HT1080 (cell line): ENCODE measurements at places on chromosomes 2 and 18. TPM values are rescaled to one million over a fixed set of nuclear protein-coding genes. Genes with fewer than 3 reads are reported as not detected.

GRCh38 chr2:171655586-171655985 is 31.7 kb upstream of the DYNC1I2 start:
- DNase-seq: no peak

DNA sequence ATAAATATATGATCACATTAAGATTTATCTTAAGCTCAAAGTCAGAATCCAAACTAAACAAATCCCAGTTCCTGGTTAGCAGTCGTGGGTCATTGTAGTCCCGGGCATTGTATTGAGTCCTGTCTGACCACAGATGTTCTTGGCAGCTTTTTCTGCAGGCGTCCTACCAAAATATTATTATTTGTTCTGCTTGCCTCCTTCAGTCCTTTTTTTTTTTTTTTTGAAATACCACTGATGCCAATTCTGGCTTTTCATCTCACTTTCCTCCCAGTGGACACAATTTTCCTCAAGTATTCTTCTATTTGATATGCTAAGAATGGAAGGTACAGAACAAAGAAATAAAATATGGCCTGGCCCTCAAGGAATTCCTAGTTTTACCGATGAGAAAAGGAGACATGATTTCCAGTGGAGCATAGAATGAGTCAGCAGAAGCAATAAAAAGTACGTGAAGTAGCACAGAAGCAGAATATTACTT is 151.6 kb downstream of the CSRNP3 start:
- DNase-seq: peak; percentile 40

- DNase-seq: peak; percentile 36
Observed at GRCh38 chr18:70464343-70465114, 175.7 kb downstream of the SOCS6 start.

DNA sequence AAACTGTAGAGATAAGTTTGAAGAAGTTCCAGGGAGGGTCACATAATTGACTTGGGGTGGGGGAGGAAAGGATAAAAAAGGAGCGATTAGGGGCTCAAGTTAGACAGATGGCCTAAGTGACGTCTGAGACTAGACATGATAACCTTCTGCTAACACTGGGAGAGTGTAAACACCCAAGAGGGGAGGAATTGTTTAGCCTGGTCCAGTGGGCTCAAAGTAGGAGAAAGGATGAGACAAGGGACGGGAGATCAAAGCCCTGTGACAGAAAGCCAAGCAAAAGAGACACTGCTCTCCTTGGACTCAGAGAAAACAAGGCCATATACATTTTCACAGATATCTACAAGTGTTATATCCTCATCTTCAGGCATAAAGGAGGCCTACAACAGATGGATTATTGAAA is 45.5 kb upstream of the IHH start:
- no peak for DNase-seq

DNA sequence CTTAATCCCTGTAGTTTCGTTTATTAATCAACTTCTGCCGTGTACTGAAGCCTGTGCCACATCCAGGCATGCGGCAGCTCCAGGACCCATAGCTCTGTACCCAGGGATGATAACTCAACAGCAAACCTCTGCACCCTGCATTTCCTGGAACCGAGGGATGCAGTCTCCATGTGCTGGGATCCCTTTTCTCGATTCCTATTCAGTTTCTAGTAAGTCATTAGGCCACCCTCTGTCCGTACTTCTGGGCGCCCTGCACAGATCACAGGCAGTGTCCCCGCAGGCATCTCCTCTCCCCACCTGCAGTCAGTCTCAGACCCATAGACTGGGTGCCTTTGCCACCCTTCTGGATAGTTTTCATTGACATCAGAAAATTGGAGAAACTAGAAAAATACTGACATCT is 18.8 kb downstream of the TMEM18 start:
- DNase-seq: no peak

DNA sequence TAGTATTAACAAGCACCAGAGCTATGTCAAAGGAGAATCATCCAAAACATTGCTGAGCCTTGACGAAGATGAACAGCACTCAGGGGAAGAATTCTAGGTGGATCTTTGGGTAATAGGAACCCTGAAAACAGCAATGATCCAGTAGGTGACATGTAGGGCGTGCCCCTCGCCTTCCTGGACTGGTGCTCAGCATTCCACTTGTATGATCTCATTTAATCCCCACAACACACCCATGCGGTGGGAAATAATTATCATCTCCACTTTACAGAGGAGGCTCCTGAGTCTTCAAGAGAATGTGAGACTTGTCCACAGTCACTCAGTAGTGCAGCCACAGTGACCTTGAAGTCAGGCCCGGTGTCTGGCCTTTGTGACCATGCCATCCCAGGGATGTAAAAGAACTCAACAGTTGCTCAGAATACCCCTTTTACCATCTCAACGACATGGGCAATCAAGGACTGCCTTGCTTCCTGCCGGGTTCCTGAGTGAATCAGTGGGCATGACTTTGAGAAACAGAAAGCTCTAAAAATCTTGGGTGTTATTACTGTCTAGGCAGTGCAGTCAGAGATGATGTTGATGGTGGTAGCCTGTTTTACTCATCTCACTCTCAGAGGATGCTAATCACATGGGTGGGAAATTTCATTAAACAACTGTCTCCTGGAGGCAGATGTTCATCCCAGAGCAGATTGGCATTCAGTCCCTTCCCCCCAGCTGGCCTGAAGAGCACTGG is 161.6 kb downstream of the BCL11A start:
- DNase-seq: peak; percentile 53

- no peak for DNase-seq
Observed at GRCh38 chr18:50644146-50644545, 84.3 kb downstream of the MAPK4 start.

- peak; percentile 54 for DNase-seq
Observed at GRCh38 chr2:210169516-210170195, 1.6 kb downstream of the KANSL1L start.

Gene C2orf80
- not detected in 2 replicates for total RNA-seq

Gene CASP8
- total RNA-seq: 25.6 and 26.1 TPM in 2 replicates

Gene SGPP2
- not detected in 2 replicates for total RNA-seq

Gene AAK1
- total RNA-seq: 19.7 and 37.4 TPM in 2 replicates
